ENCODE measurements at places on chromosomes 11 and 22.

- no peak for DNase-seq
These were observed 24.4 kb upstream of the ACR start for GRCh38 chr22:50713571-50714056.

- DNase-seq, result no peak
These were observed 4.1 kb upstream of the TBX1 start for GRCh38 chr22:19756288-19757128.

GRCh38 chr22:50693462-50693861 is 20.8 kb downstream of the SHANK3 start:
- no peak for DNase-seq

GRCh38 chr11:111538407-111539114 is 2.0 kb upstream of the LAYN start:
- no peak for DNase-seq

GRCh38 chr11:2812371-2812991 is 73.1 kb downstream of the CDKN1C start:
- no peak for DNase-seq

GRCh38 chr22:49956418-49956770 is 4.2 kb upstream of the PIM3 start:
- no peak for DNase-seq

Measured in fibroblast of lung (primary cell).